ENCODE measurements at places on chromosomes 11 and 22.

DNA sequence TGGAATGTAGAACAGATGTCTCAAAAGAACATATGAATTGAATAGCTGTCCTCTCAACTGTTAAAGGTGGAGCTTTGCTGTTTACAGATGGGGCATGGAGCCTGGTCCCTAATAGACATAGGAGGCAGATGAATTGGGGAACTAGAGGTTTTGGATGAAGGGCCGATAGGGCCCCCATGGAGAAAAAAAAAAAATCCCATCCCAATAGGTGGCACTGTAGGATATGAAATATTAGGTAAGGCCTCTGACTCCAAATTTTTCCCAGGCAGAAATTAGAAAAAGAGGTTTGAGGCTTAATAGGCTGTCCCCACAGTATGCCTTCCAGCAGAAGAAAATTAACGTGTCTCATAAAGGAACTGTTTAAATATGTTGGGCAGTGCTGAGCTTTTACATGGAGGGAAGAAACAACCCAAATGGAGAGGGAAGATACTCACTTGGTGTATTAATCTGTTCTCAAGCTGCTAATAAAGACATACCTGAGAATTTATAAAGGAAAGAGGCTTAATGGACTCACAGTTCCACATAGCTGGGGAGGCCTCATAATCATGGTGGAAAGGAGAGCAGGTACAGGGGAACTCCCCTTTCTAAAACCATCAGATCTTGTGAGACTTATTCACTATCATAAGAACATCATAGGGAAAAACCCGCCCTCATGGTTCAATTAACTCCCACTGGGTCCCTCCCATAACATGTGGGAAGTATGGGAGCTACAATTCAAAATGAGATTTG lies 30.1 kb upstream of the TMEM45B start:
- DNase-seq: no peak

DNA sequence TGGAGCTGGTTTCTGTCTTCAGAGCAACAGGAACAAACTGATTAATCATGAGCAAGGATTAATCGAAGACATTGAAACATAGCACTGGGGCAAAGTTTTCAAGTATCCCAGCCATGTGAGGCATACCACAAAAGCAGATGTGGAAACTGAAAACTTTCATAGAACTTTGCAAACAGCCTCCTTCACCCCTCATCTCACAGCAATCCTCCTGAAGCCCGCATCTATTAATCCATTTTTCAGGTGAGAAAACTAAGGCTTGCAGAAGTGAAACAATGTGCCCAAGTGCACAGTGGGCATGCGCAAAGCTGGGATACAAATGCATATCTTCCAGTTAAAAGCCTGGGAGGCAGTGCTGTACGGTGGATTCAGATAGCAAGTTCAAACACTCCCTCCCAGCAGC lies 58.6 kb upstream of the HMGXB4 start:
- DNase-seq: no peak

GRCh38 chr11:92376146-92376599 lies 151.6 kb downstream of the FAT3 start:
- DNase-seq: no peak

DNA sequence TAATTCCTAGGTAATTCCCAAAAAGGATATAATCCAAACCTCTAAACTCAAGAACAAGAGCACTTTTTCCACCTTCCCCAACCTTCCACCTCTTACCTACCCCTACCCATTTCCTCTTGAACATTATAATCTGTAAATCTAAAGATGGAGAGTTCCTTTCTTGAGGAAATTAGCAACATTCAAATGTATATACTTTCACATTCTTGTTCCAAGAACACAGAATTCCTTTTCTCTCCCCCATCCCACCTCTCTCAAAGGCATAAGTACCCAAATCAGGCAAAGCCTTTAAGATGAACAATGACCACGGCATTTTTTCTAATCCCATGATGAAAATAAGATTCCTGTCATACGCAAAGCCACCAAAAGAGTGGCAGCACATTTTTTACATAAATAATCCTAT lies 18.3 kb downstream of the RRAS2 start:
- no peak for DNase-seq

- no peak for DNase-seq
Measured at GRCh38 chr11:105156231-105156630, 16.7 kb upstream of the CARD18 start.

DNA sequence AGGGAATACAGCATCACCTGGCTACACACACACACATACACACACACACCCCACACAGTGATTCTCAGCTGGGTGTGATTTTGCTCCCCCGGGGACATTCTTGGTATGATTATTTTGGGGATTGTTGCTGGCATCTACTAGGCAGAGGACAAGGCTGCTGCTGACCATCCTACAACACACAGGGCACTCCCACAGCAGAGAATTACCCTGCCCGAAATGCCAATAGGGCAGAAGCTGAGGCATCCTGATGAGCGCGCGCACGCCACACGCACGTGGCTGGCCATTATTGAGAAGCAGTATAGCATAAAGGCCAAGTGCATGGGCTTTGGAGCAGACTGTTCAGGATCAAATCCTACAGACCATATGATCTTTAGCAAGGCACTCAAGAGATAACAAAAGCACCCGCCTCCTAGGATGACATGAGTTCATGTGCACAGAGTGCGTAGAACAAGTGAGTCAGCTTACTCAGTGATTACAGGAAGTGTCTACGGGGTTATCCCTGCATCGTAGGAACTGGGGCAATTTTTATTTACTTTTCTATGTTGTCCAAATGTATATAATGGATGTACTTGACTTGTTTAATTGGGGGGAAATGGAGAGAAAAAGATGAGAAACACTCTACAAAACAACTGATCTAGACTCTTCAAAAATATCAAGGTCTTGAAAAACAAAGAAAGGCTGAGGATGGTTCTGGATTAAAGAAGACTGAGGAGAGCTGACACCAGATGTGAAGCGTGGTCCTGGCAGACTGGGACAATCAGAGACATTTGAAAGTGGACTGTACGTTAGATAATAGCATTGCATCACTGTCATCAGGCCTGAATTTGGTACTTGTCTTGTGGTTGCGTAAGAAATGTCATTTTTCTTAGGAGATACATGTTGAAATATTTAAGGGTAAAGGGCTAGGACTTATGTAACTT lies 7.2 kb upstream of the EHD1 start:
- no peak for DNase-seq

- no peak for DNase-seq
Measured at GRCh38 chr11:64629103-64629502, 38.1 kb downstream of the SLC22A12 start.

DNA sequence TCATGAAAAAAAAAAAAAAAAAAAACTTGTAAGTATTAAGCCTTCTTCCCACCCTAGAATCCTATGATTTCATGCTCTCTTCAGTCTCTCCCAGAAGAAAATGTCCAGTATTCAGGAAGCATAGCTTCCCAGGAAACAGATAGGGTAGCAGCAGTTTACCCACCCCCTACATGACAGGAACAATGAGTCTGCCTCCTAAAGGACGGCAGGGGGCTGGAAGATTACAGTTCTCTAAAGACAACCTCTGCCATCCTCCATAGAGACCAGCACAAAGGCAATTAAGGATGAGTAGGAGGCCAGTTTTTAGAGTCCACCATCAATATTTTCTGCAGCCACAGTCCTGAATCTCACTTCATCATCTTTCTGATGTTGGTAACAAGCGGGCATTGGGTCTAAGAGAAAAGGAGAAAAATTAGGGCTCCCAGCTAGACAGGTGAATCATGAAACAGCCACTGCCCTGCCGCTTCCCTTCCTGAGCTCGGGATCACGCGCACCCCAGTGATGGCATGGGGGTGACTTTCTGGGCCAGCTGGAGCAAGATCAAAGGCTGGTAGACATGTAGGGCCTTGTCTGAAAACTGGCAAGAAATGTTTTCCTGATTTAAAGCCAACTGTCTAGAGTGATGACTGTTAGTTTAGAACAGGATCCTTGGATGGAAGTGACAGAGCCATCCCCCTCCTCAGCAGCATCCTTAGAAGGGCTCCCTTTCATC lies 322.8 kb downstream of the LARGE1 start:
- DNase-seq: no peak

DNA sequence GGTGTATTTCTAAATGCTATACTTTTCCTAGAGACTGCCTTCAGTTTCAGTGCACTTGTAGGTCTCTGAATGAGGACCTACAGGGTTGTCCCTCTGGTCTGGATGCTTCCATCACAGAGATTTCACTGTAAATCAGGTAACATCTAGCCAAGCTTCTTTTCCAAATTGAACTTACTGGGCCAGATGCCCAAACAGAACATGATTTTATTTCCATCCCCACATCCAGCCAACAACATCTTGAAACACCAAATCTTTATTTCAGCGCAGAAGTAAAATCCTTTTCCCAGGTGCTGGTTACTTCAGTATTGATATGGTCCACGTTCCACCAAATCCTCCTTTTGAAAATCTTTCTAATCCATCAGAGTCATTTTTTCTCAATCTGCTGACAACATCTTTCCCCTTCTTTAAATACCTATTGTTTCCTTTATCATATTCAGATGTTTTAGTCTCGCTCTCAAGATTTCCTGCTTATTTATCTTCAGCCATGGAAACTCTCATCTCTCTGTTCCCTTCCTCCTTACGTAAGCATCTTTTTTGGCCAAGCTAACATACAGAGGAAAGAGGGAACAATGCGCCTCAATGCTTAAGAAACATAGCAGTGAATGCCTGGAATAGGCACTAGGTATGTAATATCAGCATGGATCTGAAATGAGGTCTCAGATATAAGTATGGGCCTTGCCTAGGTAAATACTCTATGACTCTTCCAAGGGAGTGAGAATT lies 201.2 kb upstream of the MTNR1B start:
- DNase-seq: no peak

Data from activated T-cell treated with anti-CD3 and anti-CD28 coated beads, Interleukin-2, amount 50 U/mL, for 1 hour (primary cell).